Activated CD4-positive, CD25-positive, alpha-beta regulatory T cell treated with anti-CD3 and anti-CD28 coated beads, Interleukin-2, amount 50 U/mL, for 16 hours (primary cell): ENCODE measurements at places on chromosomes 7 and 10.

- no peak for DNase-seq
These were observed 25.1 kb downstream of the POLL start for GRCh38 chr10:101563007-101563406.

- DNase-seq = no peak
These were observed 210.5 kb downstream of the ARHGAP21 start for GRCh38 chr10:24513155-24513554.

DNA sequence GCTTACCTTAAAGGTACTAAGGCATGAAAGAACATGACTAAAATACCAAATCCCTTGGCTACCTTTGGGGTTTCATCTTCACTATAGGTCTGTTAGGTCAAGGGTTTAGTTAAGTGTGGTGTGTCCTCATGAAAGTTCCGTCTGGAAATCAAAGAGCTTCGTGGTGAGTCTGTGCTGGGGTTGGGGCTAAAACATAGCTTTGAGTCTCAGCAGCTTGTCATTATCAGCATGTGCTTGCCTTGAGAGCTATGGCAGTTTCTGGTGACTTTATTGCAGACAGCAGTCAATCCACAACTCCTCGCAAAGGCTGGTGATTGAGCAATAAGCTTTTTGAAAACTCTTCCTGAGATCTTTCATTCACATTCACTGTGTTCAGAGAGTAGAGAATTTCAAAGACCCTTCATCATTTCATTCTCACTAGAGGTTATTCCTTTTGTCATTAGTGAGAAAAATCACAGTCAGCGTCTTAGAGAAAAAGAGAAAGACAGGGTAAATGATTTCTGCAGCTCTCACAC, 53.2 kb upstream of the CCDC6 start:
- DNase-seq = no peak

- DNase-seq = no peak
These were observed 254.7 kb upstream of the PTER start for GRCh38 chr10:16182144-16182543.

DNA sequence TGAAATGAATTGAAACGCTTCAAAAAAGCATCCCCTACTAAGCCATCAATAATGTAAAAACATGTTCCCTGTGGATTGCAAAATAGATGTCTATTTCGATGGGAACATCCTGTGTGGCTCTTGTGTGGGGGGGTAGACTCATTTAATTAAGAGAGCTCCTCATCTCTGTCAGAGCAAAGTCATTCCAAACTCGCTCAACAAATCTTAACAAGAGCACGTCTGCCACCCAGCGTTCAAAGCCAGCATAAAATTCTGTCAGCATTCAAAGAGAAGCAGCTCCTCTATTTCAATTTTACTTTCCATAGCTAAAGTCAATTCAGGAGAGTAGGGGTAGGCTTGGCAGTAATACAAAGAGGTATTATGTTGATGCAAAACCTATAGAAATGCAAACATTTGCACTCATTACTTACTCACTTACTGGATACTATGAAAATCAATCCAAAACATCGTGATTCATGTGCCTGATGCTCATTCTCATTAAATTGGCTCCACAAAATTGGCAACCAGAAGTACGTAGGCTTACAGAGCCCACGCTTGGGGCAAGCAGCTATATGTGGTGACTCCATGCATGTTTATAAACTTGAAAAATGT, 114.9 kb downstream of the IPMK start:
- no peak for DNase-seq

- DNase-seq = no peak
These were observed 53.7 kb downstream of the LRRC17 start for GRCh38 chr7:102966465-102966864.
